ENCODE measurements at places on chromosomes 7 and 10.

DNA sequence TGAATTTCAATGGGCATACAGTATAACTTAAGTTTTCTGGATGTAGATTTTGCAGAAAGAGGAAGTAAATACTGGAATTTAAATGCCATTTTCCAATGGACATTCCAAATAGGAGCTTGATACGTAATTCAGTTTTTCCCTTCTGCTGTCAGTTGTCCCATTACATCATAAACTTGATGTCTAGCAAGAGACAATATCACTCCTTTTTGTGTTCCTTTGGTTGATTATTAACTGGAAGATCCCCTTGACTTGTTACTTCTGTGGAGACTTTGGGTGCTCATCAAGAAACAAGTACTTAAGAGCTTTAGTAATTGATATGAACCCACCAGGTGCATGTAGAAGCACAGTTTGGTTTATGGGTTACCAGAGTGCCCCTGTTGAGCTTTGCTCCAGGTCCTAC lies 116.1 kb downstream of the ST7 start:
- DNase-seq = no peak

DNA sequence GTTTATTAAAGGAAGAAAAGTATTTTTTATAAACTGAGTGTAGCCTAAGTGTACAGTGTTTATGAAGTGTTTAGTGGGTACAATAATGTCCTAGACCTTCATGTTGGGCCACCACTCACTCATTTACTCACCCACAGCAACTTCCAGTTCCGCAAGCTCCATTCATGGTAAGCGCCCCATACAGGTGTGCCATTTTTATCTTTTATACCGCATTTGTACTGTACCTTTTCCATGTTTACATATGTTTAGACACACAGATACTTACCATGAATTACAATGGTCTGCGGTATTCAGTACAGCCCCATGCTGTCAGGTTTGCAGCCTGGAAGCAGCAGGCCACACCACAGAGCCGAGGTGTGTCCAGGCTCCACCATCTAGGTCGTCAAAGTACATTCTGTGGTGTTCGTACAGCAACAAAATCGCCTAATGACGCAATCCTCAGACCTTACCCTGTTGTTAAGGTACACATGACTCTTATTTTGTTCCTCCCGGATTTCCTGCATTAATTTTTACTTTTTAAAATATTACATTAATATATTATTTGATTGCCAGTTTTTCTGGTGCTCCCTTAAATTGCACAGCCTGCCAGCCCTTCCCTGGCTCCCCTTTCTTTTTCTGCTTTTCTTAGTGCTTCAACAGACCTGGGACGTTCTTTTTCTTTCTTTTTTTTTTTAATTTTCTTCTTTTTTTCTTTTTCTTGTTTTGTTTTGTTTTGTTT lies 881 bp upstream of the SSBP1 start:
- DNase-seq = peak; percentile 70

GRCh38 chr7:45223728-45224630 lies 66.4 kb downstream of the RAMP3 start:
- no peak for DNase-seq

GRCh38 chr7:108813251-108814014 lies 243.8 kb downstream of the DNAJB9 start:
- DNase-seq = no peak

DNA sequence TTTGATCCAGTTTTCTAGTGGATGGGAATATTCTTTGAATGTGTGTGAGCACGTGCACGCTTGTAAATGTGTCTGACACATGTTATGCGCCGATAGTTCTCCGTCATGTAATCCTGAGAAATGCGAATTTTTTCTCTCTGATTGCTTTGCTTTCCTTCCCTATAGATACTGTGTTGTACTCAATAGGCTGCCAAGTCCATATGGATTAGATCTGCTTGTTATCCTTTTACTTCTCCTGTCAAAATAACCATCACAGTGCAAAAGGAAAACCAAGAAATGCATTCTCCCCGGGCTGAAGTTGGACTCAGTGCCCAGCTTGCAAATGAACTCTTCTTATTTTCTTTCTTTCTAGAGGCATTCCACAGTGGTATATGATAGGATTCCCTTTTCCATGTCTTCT lies 131.9 kb downstream of the KIAA1217 start:
- DNase-seq = no peak

GRCh38 chr10:110336111-110336721 lies 31.5 kb upstream of the SMNDC1 start:
- DNase-seq = no peak

DNA sequence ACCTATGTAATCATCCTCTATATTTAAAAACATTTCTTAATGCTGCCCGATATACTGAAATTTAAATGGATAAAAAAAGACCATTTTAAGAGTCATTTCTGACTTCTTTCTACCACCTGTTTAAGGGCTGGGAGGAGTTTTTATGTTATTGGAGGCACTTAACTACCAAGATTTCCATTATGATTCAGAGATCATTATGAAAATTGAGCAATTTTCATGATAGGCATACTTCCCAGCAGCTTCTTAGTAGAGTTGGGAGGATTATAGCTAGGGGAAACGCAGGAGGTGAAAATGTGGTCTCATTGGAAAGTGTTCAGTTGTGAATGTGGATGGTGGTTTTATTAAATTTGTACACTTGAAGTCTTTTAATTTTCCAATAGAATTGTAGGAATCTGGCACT lies 28.4 kb upstream of the FAM204A start:
- DNase-seq = no peak

- DNase-seq = no peak
Measured at GRCh38 chr10:63710703-63711102, 189.5 kb downstream of the REEP3 start.

All from SW480 (cell line).